ENCODE measurements at places on chromosomes 1 and 21.

GRCh38 chr1:2003541-2004131 is at the start of gene CFAP74:
Gene CFAP74 (minus strand): TSS chr1:2003786. CDS start chr1:1990956, 12,830 bp downstream.
- DNase-seq: no peak

DNA sequence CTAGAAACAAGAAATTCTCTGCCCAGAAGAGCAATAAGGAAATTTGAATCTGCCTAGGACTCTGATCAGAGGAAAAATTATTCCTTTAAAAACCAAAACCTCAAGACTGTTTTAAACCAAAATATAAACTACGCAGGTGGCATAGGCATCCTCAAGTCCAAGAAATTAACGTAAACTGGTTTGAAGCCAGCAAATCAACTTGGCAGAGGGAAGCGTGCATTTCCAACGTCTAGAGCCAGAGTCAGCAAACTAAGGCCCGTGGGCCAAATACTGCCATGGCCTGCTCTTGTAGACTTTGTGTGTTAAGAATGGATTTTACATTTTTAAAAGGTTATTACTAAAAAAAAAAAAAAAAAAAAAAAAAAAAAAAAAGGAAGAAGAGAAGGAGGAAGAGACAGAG is 67.8 kb upstream of the VTCN1 start:
- no peak for DNase-seq

DNA sequence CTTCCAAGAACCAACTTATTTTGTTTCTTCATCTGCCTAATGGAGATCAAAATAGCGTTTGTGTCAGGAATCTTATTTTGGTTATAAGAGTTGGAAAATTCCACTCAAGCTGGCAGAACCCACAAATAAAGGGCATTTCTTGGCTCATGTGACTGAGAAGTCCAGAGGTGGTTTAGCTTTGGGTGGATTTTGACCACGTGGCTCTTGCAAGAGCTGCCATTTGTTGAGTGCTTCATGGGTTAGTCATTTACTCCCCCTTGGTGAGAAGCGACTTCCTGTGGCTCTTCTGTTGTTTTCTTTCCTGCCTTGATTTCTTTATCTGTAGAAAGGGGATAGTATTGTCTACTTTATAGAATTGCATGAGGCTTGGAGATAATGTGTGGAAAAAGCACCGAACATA is 9.5 kb upstream of the RNF186 start:
- no peak for DNase-seq

- no peak for DNase-seq
Observed at GRCh38 chr1:11524465-11525150, 45.7 kb downstream of the DISP3 start.

DNA sequence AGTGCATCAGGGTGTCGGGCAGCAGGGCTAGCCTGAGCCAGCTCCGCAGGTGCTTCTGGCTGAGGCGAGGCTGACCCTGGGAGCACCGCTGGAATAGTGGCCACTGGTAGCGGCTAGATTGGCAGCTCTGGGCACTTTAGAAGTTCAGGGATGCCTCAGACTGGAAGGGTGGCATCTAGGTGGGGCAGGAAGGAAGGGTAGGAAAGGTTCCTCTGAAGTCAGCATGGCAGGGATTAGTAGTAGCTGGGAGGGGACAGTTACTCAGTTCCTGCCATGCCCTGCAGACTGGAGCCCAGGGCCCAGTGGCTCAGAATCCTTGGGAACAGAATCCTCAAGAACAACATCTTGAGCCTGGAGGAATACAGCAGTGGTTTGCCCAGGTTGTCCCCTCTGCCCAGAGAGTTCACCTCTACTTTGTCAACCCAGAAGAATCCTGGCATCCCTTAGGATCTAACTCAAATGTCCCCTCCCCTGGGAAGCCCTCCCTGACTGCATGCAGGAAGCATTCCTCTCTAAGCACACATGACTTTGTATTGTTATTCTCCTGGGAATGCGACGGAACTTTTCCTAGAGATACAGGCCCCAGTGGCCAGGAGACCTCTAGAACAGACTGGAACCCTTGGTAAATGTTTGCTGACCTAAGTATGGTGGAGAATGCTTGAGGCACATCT is 39.5 kb upstream of the BCAR3 start:
- DNase-seq: no peak

DNA sequence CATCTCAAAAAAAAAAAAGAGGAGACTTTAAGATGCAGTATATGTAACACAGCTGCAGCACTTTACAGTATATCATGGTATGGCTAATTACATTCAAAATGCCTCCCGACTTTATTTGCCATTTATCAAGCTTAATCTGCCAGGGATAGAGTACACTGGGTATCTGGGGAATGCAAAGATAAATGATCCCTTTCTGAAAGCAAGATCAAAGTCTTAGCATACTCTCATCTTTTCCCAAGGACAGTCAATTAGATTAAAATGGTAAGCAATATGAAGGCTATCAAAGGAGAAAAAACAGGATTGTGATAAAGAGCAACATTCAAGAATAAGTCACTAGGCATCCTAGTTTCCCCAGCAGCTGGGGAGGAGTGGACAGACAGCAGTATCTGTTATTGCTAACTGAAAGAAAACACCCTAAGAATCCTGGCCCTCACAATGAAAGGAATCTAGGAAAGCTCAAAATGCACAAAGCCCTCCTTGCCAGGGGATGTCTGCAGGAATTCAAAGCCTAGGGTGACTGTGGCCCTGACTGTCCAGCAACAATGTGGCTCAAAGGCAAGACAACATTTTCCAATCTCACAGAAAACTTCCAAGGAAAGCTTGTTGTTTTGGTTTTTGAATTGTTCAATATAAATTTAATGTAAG is 56.7 kb upstream of the RAP1GAP start:
- no peak for DNase-seq

- no peak for DNase-seq
Observed at GRCh38 chr1:4743978-4744750, 89.8 kb downstream of the AJAP1 start.

GRCh38 chr1:43067233-43067745 is 104.8 kb downstream of the EBNA1BP2 start:
- no peak for DNase-seq

GRCh38 chr1:116487031-116487430 is 83.8 kb downstream of the CD58 start:
- no peak for DNase-seq
